ENCODE measurements at places on chromosomes 16 and 17.

DNA sequence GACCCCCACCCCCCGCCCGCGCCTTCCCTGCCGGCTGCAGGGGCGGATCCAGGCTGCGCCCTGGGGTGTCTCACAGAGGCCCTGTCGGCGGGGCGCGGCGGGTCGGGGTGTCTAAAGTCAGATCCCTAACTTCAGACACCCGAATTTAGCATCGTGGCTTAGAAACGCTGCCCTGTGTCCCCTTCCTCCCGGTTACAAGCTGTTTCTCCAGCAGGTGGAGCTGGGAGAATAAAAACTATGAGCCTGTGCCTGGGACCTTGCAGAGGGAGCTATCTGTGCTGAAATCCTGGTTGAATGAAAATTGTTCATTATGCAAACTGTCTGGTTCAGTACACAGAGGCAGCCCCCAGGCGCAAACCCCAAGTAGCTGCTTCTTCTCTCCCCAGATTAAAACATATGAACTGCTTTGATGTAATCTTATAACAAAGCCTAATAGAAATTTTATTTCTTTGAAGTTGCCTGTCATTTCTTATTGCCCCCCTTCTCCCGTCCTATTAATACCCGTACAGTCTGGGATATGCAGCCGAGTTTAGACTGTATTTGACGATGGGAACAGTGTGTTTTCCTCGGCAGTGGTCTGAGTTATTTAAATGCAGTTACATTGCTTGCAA lies 79.0 kb downstream of the RPA1 start:
- peak; percentile 42 for DNase-seq

DNA sequence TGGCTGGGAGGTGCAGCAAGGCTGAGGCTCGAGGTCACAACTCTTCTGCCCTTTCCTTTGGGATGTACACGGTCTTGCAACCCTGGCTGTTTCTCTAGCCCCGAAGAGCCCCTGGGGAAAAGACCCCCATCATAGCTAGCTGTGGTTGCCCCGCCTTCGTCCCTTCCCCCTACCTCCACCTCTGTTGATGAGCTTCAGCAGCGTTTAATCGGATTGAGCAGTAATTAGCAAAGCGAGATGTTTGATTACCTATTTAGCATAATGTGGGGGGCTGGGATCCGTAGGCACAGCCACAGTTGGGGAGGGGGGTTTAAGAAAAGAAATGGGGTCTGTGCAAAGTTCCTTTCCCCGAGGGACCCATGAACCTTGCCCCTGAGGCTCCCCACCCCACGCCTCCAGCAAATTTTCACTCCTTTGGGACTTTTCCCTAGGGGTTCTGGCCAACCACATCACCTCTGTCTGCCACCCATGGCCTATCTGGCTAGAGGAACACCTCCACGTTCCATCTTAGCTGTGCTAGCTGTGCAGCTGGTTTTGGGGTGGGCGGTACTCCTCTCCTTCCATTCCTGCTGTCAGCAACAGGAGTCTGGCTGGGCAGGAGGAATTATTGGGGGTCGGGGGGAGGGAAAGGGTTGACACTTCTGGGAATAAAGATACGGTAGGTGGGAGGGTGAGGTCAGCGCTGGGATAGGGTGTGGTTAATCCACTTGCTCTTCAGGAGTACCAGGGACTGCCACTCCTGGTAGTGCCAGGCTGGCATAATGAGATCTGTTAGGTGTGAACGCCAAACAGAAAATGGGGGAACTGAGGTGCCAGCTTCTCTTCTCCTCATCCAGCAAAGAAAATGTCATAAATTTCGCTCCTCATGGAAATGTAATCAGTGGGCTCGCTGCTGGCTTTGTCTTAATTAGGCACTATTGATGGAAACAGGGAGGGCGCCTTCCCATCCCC lies 1.3 kb upstream of the DNAH2 start:
- DNase-seq, result no peak

DNA sequence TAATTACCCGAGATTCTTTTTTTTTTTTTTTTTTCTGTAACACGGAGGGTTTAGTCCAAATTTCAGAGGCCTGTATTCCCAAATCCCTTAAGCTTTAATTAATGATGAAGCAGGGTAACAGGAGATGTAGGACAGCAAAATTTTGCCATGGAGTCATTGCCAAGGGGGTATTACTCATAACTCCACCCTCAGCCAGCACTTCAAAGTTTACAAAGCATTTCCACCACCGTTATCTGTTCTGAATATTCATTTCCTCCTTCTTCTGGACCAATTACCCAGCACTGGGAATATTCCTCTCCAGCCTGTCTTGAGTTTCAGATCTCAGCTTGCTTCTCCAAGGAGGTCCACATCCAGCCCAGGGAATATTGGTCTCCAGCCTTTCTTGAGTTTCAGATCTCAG lies 747.5 kb upstream of the EEF2KMT start:
- no peak for DNase-seq

DNA sequence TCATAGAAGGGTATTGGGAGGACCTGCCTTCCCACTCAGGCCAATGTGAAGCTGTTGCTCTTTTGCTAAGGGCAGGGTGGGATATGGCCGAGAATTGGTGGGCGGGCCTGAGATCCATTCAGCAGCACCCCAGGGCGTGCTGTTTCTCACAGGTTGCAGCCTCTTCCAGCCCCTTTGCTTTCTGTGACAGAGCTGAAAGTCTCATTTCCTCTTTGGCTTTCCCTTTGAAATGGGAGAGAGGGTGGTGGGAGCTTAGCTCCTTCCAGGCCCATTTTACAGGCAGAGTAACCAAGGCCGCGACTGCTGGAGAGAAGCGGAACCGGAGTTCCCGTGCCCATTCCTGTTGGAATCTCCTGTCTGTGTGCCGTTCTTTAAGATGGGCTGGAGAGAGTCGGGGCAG lies 183.0 kb downstream of the RAB11FIP4 start:
- DNase-seq, result no peak

- DNase-seq, result no peak
Observed at GRCh38 chr17:49553676-49554335, 21.9 kb upstream of the NXPH3 start.

DNA sequence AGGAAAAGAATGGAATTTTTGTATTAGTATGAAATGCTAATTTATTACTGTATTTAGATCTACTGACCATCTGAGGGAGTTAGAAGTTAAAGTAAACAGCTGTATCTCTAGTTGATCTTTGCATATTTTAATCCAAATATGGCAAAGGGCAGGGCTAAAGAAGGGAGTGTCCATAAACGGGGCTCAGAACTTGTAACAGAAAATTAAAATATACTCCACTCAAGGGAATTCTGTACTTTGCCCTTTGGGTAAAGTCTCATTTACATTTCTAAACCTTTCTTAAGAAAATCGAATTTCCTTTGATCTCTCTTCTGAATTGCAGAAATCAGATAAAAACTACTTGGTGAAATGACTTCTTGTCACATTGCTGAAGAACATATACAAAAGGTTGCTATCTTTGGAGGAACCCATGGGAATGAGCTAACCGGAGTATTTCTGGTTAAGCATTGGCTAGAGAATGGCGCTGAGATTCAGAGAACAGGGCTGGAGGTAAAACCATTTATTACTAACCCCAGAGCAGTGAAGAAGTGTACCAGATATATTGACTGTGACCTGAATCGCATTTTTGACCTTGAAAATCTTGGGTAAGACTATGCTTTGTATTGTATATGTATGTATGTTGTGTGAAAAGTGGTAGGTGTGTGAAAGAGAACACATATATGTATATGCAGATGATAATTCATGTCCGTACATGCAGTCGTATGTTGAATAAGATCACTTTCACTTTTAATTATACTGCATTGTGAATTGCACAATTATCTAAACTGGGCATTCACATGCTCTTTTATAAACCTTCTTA lies at the start of gene ASPA:
Gene ASPA, plus strand, starts transcription at position 186 of the 799 bp plus-strand sequence. Its CDS starts 163 bp downstream, at position 349.
- DNase-seq, result no peak

- peak; percentile 37 for DNase-seq
Observed at GRCh38 chr16:77169650-77170236, 21.2 kb upstream of the MON1B start.

DNA sequence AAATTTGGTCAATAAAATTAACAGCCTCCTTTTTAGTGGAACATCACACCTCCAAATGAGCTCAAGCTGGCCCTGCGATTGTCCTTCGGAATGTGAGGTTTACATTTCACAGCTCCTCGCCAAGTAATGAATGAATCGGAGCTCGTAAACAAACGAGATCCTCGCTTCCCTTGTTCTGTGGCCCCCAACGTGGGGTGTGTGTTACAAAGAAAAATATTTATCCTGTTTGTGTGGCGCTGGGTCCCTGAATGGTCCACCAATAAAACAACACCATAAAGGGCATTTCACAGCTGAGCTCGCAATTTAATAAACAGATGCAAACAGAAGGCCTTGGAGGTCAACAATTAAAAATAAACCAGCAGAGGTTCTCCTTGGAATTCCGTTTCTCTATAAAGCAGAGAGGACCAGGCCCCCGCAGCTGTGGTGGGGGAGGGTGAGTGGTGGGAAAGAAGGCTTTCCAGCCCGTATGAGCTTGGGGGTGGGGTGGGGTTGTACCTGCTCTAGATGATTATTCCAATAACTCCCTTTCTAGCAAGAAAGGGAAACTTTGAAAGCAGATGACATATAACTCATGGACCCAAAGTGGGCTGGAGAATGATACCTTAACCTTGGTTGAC lies 393.9 kb upstream of the SALL1 start:
- no peak for DNase-seq

GRCh38 chr17:48122665-48123045 lies 15.1 kb downstream of the SNX11 start:
- DNase-seq, result no peak

GRCh38 chr17:19492141-19492540 lies 41.5 kb upstream of the SLC47A1 start:
- DNase-seq, result no peak

GRCh38 chr16:81310045-81310644 lies 4.6 kb upstream of the GAN start:
- no peak for DNase-seq

DNA sequence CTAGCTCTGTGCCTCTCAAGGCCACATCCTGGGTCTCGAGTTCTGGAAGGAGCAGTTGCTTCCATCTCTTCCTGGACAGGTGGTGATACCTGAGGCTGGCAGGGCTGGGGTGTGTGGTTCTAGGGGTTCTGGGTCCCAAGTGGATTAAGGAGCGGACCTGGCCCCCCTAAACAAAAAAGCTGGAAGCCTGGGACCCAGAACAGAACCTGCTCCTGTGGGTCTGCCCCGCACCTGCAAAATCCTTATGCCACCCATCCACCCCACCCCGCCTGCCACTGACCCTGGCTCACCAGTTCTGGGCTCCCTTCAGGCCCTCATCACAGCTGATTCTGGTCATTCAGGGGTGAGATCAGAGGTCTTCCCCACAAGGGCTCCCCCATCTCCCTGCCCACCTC lies 44.8 kb downstream of the ADCY7 start:
- no peak for DNase-seq

DNA sequence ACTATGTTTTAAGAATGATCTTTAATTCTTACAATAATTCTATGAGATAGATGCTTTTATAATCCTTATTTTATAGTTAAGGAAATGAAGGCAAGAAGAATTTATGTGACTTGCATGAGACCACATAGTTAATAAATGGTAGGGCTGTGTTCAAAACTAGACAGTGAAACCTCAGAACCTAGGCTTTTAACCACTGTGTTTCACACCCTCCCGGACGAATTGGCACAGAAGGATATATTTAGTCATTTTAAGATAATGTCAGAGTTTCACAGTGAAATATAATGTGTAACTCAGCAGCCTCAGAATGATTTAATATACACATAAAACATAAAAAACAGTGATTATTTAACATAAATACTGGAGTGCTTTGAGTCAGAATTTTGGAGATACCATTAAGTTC lies 57.0 kb downstream of the NSRP1 start:
- no peak for DNase-seq

DNA sequence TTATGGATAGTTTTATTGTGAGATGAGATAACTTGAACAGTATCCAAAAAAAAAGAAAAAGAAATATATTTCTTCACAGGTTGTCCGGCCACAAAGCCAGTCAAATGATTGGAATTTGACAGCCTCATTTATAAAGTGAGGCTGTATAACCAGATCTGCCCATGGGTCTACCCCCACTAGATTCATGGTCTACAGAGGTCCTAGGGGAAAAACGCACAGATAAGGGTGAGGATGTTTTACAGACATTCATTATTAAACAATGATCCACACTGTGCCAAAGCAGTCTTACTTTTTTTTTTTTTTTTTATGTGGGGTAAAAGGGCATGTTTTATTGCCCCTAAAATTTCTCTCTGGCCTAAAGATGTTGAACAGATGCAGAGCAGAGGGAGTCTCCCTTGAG lies 1503.0 kb upstream of the CDH8 start:
- no peak for DNase-seq

GRCh38 chr16:8305201-8305600 lies 285.1 kb downstream of the TMEM114 start:
- no peak for DNase-seq

DNA sequence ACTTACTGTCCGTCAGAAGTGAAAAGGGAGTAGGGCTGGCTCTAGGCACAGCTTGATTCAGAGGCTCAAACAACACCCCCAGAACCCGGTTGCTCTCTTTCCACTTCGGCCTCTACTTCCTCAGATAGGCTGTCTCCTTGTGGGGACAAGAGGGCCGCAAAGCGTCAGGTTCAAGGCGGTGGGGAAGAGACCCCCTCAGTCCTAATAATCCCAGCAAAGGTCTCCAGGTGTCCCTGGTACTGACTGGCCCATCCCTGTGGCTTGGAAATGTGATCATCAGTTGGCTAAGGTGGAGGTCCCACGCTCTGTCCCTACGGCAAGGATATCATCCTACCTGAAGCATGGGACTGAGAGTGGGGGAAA lies 26.0 kb downstream of the NGFR start:
- DNase-seq, result no peak

- peak; percentile 10 for DNase-seq
Observed at GRCh38 chr17:77182205-77183172, 41.7 kb downstream of the SEC14L1 start.

GRCh38 chr17:77424585-77425344 lies 284.0 kb downstream of the SEC14L1 start:
- no peak for DNase-seq

GRCh38 chr16:4328046-4328781 lies 12.3 kb downstream of the GLIS2 start:
- peak; percentile 47 for DNase-seq

DNA sequence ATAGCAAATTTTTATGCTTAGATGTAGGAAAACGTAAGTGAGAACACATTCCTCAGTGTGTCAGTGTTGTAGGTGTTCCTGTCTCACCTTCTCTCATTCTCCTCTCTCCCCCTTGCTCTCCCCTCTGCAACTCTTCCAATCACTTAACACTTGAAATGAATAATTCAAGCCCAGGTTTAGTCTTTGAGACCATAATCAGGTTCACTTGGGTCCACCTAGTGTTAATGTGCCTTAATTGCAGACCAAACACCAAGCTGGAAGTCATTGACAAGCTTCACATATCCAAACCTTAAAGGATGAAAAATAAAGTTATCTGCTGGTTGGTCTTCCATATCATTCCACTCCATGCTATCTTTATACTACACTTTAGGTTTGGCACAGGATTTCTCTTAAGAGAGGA lies 37.0 kb downstream of the STXBP4 start:
- DNase-seq, result peak; percentile 8
